ENCODE measurements at places on chromosomes 6 and 20. TPM values are rescaled to one million over a fixed set of nuclear protein-coding genes. Genes with fewer than 3 reads are reported as not detected.

IP6K3 gene
- total RNA-seq, result 0.14 TPM

ABHD16B gene
- total RNA-seq, result not detected

CHD6 gene
- total RNA-seq, result 41.0 TPM

BCAS1 gene
- total RNA-seq, result not detected

SLC22A16 gene
- total RNA-seq, result not detected

RIPPLY2 gene
- 5.4 TPM for total RNA-seq

BPIFB1 gene
- not detected for total RNA-seq

DYNLT2 gene
- total RNA-seq, result 3.3 TPM

OR2B6 gene
- not detected for total RNA-seq

BMP2 gene
- total RNA-seq, result 1.0 TPM

ZBTB46 gene
- 26.9 TPM for total RNA-seq

FAM83C gene
- not detected for total RNA-seq

HNF4A gene
- not detected for total RNA-seq
